ENCODE measurements at places on chromosomes 16 and 17.

- no peak for DNase-seq
Measured at GRCh38 chr16:63689068-63689467, 1432.8 kb downstream of the CDH11 start.

DNA sequence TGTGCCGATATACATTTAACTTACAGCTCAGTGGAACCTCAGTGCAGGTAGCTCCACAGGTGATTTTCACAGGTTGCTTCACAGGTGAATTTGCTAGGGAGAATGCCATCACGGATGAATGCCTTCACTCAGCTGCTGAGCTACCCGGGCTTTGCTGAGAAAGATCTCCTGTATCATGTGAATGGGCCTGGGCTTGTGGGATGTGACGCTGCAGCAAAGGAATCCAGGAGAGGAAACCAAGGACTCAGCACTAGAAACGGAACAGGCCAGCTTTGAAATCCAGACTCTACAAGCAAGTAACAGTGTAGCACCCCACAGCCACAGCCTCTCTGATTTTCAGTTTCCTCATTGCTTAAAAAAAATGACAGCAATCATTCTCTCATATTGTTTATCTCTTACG lies 271.4 kb upstream of the MAF start:
- DNase-seq, result no peak

GRCh38 chr17:30379303-30379902 lies 676 bp downstream of the CPD start:
- peak; percentile 44 for DNase-seq

DNA sequence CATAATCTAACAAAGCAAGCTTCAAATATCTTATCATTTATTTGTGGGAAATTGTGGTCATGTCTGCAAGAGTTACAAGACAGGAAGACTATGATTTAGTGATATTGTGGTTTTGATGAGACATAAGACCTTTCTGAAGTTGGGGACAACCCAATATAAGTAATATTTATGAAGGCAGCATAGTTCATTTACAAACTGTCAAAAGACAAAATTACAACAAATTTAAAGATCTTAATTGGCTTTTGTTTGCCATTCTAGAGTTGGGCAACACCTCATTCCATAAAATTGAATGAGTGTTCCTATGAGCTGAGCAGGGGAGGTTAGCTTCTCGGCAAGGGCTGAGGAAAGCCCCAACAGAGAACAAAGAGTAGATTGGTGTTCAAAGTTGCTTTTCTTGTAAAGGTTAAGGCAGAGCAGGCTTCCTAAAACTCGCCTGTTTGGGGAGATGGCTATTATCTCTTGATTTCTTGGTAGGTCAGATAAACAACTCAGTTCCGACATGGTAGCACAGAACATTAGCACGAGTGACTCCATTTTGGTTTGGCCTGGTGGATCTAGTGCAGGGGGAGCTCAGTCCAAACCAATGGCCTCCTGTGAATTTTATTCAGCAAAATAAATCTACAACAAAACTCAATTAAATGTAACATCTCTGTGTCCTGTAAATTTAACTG lies 10.9 kb upstream of the MMD start:
- DNase-seq, result no peak

- no peak for DNase-seq
Measured at GRCh38 chr17:32136856-32137255, 5.4 kb upstream of the RHOT1 start.

- DNase-seq, result no peak
Measured at GRCh38 chr17:46822388-46822921, 4.0 kb upstream of the WNT3 start.

Data from heart left ventricle (tissue), 16 donors.